NB4 (cell line): ENCODE measurements at places on chromosomes 7 and 10.

DNA sequence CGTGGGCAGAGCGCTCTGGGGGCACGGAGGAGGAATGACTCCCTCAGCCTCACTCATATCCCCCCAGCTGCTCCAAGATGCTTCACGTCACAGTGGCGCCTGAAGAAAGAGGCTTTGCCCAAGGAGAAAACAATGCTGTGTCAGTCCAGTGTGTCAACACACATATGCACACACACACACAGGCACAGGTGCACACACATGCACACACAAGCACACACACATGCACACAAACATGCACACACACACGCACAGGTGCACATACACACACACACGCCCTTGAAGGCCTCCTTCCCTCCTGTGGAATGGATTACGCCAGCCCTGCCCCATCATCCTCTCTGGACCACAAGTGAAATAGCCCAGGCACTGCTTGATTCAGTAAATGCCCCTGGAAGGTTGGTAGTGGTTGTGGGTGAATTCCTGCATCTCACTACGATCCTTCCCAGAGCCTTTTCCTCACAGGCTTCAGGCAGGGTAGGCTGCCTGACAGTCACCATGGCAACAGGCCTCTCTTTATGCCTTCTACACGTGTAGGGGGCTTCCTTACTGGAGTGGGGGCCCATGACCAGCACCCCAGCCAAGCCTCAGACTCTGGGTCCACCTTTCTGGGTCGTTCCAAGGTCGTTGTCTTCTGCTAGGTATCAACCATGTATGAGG, 371.5 kb upstream of the PODXL start:
- DNase-seq, result no peak

- no peak for DNase-seq
These were observed 47.2 kb downstream of the EXOC4 start for GRCh38 chr7:133300088-133300487.

DNA sequence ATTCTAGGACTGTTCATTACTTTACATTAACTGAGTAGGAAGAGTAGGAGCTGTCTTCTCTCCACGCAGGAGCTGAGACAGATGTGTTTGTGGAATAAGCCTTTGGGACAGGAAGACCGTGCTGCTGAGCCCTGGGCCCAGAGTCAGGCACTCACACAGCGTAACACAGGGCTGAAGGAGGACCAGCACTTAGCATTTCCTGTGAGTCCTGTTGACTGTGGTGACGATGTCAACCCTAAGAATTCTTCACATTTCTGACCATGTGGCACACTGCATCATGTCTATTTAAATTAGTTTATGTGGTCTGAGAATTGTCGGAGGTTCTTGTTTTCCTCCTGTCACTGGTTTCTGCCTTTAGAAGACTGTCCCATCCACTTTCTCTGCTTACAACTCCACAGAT, 117.2 kb downstream of the PIP4K2A start:
- no peak for DNase-seq

DNA sequence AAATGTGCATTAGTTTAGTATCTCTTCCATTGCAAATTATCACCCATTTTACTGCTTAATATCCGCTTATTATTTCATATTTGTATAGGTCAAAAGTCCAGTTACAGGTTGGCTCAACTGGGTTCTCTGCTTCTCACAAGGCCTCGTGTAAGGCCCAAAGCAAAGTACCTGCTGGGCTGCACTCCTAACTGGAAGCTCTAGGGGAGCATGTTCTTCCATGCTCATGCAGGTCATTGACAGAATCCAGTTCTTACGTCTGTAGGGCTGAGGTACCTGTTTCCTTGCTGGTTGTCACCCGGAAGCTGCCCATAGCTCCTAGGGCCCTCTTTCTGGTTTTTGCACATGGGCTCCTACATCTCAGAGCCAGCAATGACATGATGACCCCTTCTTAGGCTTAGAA, 79.6 kb downstream of the RAPGEF5 start:
- no peak for DNase-seq

GRCh38 chr10:84743483-84743882, 415.1 kb downstream of the CCSER2 start:
- peak; percentile 5 for DNase-seq

DNA sequence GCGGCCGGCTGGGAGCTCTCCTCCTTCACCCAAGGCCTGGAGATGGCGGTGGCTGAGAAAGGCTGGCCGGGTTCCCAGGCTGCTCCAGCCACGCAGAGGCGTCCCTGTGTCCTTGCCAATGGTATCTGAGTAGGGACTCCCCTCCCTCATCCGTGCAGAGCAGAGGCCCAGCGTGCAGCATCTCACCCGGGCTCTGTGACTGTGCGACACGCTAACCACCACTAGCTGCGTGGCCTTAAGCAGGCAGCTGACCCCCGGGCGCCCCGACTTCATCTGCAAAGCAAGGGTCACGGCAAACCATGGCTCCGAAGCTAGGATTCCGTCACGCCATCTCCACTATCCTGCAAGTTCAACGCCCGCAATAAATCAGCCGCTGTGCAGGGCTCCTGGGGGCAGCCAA, 47.2 kb upstream of the TNRC18 start:
- no peak for DNase-seq

- no peak for DNase-seq
These were observed 76.8 kb downstream of the CTBP2 start for GRCh38 chr10:125083576-125083920.

- no peak for DNase-seq
These were observed 98.8 kb downstream of the COBL start for GRCh38 chr7:51217804-51218203.

GRCh38 chr10:50579491-50580261, 44.1 kb downstream of the SGMS1 start:
- DNase-seq, result no peak

DNA sequence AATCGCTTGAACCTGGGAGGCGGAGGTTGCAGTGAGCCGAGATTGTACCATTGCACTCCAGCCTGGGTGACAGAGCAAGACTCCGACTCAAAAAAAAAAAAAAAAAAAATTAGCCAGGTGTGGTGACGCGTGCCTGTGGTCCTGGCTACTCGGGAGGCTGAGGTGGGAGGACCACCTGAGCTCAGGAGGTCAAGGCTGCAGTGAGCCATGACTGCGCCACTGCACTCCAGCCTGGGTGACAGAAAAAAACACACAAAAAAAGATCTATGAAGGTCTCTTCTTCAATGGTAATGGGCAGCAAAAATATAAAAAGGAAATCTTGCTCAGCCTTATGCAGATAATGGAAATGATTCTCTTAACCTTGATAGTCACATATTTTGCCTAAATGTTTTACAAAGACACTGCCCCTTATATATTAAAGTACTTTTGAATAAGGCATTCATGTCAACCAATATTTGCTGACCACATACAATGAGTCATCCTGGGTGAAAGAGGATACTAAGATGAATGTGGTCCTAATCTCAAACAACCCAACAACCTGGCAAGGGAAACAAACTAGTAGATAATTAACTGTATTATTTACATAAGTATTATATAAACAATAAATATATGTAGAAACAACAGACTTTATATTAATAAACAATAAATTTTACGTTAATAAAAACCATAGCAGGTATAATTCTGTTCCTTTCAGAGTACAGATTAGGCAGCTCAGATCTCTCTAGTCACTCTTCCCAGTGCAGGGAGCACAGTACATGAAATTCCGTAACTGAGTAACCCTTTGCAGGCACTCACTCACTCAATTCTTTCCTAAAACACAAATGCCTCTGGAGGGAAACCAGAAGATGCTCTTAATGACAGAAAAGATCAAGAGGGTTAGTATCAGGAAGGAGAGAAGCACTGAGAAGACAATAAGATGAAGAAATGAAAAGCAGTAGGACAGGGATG, 8.1 kb downstream of the TOMM7 start:
- DNase-seq, result peak; percentile 37

DNA sequence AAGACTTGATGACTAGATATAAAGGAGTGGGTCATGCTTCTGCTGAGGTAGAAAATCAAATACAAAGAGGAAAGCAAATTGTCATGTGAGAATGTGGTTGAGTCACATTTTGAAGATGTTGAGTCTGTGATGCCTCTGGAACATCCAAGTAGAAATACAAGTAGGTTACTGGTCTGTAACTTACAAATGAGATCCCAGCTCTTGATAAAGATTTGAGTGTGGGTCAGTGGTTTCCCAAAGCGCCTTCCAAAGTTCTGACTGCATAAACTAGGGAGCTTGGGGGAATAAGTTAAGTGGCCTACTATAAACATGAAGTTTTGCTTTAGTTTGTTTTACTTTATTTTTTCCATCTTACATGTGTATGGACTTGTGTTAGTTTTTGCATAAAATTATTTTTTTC, 144.3 kb upstream of the ETV1 start:
- DNase-seq, result no peak

DNA sequence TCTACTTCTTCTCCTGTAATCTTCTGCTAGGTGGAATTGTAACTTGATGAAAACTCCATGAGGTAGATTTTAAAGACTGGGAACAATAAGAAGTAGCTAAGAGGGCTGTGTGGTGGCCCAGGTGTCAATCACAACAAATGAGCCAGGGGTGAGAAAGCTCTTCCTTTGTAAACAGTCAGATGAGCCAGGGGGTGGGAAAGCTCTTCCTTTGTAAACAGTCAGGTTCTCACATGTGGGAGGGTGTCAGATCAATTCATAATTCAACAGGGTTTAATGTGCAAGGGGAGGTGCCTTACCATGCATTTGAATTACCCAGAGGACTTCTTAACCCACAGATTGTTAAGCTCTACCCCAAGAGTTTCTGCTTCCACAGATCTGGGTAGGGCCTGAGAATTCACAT, 312.4 kb upstream of the AUTS2 start:
- no peak for DNase-seq

GRCh38 chr7:133391206-133391605, 138.3 kb downstream of the EXOC4 start:
- no peak for DNase-seq

- DNase-seq, result no peak
These were observed 4.3 kb downstream of the LRRC20 start for GRCh38 chr10:70378122-70378521.

- no peak for DNase-seq
These were observed 145.4 kb upstream of the ASAH2 start for GRCh38 chr10:50396491-50397311.

DNA sequence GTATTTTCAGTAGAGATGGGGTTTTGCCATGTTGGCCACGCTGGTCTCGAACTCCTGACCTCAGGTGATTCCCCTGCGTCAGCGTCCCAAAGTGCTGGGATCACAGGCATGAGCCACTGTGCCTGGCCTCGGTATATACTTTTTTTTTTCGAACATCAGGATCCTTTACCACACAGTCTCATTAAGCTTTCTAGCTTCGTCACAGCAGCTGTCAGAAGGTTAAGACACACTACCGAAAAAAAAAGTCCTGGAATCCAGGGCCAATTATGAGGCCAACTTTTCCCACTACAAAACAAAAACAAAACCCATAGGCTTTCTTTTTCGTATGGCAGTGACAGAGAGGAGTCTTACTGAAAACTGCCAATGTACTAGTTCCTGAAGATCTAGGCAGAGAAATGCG, 30.7 kb downstream of the ZC3HC1 start:
- no peak for DNase-seq

- DNase-seq, result no peak
These were observed 3.5 kb downstream of the MYPN start for GRCh38 chr10:68112837-68113236.

DNA sequence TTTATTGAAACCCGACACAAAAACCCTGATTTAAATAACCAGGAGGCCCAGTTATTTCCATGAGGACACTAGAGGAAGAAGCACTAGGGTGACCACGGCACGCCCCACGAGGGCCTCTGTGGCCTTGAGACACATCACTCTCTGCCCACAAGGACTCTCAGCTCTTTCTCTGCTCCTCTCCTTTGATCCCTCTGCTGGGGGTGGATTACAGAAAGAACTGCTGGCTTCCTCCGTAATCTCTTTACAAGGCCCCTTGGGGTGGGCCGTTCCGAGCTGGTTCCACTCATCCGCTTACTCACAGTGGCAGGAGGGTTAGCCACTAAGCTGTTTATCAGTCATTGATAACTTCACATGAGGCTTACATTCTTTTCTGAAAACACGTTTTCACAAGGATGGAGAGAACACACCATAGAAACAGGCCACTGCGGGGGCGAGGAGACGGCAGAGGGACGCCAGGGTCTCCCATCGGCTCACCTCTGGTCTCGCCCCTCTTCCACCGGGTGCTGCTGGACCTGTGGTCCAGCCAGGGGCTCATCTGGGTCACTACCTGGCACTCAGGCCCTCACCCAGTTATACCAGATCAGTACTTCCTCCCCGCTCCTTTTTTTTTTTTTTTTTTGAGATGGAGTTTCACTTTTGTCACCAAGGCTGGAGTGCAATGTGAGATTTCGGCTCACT, 17.6 kb upstream of the PFKFB3 start:
- no peak for DNase-seq

DNA sequence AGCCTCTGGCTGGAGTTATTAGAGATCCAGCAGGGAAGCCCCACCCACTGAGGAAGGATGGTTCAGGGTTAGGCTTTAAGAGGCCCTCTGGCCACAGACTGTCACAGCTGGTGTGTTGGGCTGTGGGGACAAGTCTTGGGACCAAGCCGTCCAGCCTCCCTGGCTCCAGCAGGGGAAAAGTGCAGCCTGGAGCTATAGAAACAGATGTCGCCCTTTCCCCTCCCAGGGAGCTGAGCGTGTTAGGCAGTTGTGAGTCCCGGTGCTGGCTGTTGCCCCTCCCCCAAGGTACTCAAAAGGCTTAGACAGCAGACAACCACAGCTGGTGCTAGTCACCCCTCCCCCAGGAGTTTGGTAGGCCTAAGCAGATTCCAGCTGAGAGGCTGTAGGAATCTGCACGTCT, 143.4 kb downstream of the TMEM168 start:
- no peak for DNase-seq

DNA sequence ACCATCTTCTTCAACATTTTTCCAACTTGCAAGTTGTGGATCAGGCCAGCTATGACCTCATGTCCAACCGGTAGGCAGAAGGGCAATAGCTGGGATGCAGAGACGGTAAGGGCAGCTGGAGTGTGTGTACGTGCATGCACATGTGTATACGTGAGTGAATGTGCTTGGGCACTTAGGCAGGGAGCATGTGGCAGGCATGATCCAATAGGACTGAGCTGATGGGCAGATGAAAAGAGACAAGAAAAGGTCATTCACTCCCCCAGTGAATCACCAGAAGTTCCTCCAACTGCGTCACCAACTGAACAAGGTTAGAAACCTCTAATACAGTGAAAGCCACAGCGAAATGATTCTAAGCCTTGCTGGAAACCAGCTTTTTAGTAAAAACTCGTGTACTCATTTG, 176.1 kb downstream of the FGFR2 start:
- no peak for DNase-seq

DNA sequence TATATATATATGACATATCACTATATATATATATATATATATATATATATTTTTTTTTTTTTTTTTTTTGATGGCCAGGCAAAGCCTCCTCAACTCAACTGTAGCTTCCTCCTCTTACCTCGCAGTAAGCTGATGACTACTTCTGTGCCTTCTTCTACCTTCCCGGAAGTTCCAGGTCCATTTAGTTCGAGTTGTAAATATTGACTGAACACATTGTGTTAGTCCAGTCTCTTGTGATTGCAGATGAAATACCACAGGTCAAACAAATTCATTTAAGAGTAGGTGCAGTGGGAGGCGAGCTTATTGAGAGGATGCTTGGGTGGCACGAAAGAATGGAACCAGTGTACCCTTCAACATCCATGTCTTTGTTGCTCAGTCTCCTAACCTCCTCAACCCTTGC, 144.6 kb downstream of the ST7 start:
- DNase-seq, result no peak

GRCh38 chr7:154306036-154306435, 253.8 kb downstream of the DPP6 start:
- DNase-seq, result no peak
